ENCODE measurements at places on chromosomes 2 and 18.

DNA sequence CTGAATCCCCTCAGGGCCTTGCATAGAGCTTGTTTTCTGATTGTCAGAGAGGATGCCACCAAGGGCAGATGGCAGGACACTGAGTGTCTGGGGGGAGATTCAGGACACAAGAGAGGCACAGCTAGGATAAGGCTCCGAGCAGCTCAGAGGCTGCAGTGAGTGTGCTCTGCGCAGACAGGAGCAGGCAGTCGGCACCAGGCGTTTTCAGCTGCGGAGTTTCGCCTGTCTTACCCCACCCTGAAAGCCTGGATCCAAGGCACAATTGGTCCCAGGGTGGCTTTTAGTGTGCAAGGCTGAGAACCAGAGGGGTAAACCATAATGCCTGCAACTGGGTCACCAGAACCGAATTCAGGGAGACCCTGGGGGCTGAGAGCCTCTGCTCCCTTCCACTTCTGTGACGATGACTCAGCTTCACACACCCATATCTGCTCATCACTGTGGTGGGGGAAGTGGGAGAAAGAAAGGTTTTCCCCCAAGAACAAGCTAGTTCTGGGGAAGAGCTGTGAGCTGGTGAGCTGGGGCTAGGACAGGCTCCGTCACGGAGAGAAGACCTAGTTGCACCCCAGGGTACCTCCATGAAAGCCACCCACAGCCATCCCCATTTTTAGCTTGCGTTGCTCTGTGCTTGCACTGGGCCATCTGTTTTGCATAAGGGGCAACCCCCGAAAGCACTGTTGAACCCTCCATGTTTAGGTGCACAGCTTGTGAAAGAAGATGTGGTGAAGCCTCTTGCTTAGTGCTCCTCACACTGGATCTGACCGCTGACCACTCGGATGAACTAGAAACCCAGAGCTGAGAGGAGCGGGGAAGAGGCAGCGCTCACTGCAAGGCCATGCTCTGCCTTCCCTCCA, 173.7 kb downstream of the CELF4 start:
- DNase-seq: no peak

GRCh38 chr2:176709149-176709951, 440.1 kb downstream of the MTX2 start:
- DNase-seq: no peak

DNA sequence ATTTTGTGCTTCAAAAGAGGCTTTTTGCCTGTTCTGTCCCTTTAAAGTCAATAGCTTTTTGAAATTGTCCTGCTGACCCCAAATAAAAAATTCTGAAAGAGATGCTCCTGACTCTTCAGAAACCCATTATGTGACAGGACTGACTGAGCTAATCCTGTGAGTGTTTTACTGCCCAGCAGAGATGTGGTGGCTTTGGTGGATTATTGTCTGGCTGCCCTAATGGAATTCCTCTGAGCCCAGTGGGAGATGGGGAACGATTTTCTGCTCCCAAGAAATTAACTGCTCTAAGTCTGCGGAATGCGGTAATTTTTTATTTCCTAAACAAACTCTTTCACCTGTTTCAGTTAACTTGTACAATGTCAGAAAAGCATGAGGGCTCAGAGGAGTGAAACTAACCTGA, 258.2 kb downstream of the IKZF2 start:
- DNase-seq: no peak

GRCh38 chr18:45403341-45404049, 211.8 kb upstream of the SLC14A2 start:
- DNase-seq: no peak

DNA sequence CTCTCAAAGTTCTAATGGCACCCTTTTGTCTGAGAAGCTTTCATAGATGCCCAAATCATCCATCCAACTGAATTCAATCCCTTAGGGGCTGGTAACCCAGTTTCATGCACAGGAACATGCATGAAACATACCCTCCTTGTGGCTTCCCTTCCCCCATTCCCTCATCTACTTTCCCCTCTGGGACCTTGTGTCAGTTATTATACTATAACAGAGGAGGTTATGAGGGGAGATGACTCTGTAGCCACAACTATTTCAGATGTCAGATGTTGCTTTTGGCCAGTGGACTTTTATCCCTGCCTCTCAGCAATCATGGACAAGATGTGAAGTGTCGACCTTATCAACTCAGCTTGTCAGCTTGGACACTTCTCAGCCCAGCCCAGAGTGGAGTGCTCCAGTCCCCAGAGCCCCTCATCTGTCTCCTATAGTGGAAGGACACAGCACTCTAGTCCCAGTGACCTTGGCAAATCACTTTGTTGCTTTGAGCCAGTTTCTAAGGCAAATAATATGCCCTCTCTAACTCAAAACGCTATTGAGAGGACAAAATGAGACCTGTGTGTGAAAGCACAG, 8.4 kb downstream of the DHRS9 start:
- no peak for DNase-seq

- no peak for DNase-seq
Measured at GRCh38 chr2:171315781-171316180, 118.0 kb downstream of the METTL8 start.

DNA sequence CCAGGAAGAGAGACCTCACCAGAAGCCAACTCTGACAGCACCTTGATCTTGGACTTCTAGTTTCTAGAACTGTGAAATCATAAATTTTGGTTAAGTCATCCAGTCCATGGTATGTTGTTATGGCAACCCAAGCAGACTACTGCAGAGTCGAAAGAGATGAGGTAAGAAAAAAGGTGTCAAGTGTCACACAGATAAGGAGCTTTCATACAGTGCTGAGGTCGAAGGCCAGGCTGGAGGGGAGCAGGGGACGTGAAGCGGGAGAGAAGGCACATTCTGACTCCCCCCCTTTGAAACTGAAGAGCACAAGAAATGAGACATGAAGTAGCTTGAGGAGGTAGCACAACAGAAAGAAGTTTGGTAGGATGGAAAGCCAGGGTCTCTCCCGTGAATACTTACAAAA, 110.4 kb downstream of the ALK start:
- DNase-seq: no peak

GRCh38 chr2:43845181-43845580, 6.4 kb downstream of the ABCG8 start:
- DNase-seq: no peak

DNA sequence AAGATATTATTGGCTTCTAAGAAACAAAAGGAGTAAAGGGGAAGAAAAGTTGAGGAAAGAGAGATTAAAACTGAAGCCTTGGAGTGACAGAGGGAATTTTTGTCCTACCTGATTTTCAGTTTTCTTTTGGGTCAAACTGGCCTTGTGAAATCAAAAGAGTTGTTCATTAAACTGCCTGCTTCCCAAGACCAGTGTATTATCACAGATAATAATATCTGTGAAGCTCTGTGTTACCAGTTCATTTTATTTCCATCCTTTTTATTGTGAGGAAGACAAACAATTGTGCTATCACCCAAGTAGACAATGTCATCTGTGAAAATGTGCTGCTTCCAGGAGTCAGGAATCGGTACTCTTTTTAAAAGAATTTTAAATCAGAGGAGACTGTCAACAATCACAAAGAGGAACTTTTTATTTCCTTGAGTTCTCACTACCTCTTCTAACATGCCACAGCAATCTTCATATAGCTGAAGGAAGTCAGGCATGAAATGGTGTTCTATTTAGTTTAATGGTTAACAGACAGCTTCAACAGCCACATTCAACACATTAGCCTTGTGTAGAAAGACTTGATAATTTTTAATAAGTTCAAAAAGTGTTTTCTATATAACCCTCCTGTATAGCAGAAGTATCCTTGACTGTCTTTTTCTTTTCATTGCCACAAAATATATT, 554.8 kb downstream of the PIK3C3 start:
- no peak for DNase-seq

- peak; percentile 10 for DNase-seq
Measured at GRCh38 chr2:149169656-149170055, 131.2 kb downstream of the LYPD6B start.

DNA sequence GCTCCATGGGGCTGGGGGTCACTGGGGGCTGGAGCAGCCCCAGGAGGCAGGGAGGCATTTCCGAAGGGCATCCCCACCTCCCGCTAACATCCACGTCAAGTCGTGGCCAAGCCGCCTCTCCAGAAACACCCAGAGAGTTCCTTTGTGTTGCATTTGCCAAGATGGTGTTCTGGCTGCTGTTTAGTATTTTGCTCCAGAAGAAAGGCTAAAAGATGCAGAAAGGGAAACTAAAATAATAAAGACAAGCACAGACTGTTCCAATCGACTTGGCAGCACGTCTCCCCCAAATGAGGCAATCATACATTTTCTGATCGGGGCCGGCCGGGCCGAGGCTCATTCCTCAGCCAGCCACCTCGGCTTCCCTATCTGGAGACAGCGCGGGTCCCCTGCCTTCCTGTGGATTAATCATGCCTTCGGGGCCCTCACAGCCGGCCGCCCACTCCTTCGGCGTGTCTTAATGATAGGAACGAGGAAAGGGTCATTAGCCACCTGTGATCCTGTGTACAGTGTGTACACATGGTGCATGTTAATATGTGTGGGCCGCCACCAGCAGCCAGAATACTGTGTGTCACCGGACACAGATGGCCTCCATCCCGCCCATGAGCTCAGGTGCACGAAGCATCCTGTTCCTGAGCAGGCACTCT, 169.2 kb downstream of the KLHL29 start:
- no peak for DNase-seq

- DNase-seq: no peak
Measured at GRCh38 chr18:55138401-55138800, 179.1 kb upstream of the CCDC68 start.

GRCh38 chr2:171909266-171909665, 13.0 kb upstream of the HAT1 start:
- DNase-seq: no peak

- no peak for DNase-seq
Measured at GRCh38 chr2:174773215-174773614, 8.9 kb upstream of the CHRNA1 start.

- DNase-seq: no peak
Measured at GRCh38 chr2:231306791-231307393, 88.6 kb upstream of the B3GNT7 start.

DNA sequence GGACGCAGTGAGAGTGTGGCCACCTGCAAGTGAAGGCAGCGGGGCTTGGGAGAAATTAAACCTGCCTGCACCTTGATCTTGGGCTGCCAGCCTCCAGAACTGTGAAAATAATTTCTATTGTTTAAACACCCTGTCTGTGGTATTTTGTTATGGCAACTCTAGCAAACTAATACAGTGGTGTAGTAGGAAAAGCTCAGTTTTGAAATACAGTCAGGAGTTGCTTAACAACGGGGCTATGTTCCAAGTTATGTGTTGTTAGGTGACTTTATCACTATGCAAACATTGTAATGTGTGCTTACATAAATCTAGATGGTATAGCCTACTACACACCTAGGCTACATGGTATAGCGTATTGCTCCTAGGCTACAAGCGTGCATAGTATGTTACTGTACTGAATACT, 93.4 kb upstream of the FN1 start:
- DNase-seq: no peak

GRCh38 chr2:31877008-31877407, 133.8 kb downstream of the MEMO1 start:
- DNase-seq: no peak

GRCh38 chr2:224860786-224861185, 144.6 kb upstream of the CCDC195 start:
- DNase-seq: no peak
